ENCODE measurements at places on chromosomes 7 and 10. TPM values are rescaled to one million over a fixed set of nuclear protein-coding genes. Genes with fewer than 3 reads are reported as not detected.

CYTH3 gene
- 5.4 TPM for total RNA-seq

HYCC1 gene
- 47.1 TPM for total RNA-seq

NKX6-2 gene
- total RNA-seq: not detected

FAM25C gene
- not detected for total RNA-seq

VWC2 gene
- not detected for total RNA-seq

DUSP5 gene
- 311 TPM for total RNA-seq

NRG3 gene
- total RNA-seq: not detected

HTRA1 gene
- total RNA-seq: not detected

ACSM6 gene
- total RNA-seq: not detected

AKR1C8 gene
- total RNA-seq: 1.3 TPM

SRRM3 gene
- not detected for total RNA-seq

PRDX3 gene
- 137 TPM for total RNA-seq

STEAP1 gene
- total RNA-seq: 37.2 TPM

GRID2IP gene
- 0.29 TPM for total RNA-seq

ATG9B gene
- 2.7 TPM for total RNA-seq

SAP25 gene
- total RNA-seq: 25.2 TPM

SLC26A5 gene
- not detected for total RNA-seq

TFR2 gene
- total RNA-seq: 10.1 TPM

PDE6C gene
- total RNA-seq: not detected

DNA sequence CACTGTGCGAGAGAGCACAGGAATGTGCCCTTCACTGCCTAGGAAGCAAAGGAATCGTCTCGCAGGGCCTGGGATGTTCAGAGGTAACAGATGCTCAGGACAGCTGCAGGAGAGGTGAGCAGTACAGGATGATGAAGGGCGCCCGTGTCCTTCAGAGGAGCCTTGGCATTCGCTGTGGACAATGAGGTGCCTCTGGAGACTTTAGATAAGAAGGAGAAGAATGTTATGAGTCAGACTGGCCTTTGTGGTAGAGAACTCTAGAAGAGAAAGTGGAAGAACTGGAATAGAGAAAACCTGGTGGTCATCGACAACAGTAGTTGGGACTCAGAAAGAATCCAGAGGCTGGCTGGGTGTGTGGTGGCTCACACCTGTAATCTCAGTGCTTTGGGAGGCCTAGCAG lies 64.4 kb upstream of the LEP start:
- peak; percentile 48 for DNase-seq

GRCh38 chr7:145313551-145313950 lies 477.7 kb upstream of the TPK1 start:
- DNase-seq: no peak

GRCh38 chr10:80530251-80530650 lies 7.5 kb upstream of the SH2D4B start:
- no peak for DNase-seq

- peak; percentile 28 for DNase-seq
Measured at GRCh38 chr10:126895214-126895781, 9.9 kb upstream of the DOCK1 start.

GRCh38 chr10:84008878-84009277 lies 130.4 kb upstream of the GHITM start:
- no peak for DNase-seq

- no peak for DNase-seq
Measured at GRCh38 chr10:8726779-8727084, 672.2 kb downstream of the GATA3 start.

- DNase-seq: no peak
Measured at GRCh38 chr7:41628901-41629300, 74.0 kb downstream of the INHBA start.

DNA sequence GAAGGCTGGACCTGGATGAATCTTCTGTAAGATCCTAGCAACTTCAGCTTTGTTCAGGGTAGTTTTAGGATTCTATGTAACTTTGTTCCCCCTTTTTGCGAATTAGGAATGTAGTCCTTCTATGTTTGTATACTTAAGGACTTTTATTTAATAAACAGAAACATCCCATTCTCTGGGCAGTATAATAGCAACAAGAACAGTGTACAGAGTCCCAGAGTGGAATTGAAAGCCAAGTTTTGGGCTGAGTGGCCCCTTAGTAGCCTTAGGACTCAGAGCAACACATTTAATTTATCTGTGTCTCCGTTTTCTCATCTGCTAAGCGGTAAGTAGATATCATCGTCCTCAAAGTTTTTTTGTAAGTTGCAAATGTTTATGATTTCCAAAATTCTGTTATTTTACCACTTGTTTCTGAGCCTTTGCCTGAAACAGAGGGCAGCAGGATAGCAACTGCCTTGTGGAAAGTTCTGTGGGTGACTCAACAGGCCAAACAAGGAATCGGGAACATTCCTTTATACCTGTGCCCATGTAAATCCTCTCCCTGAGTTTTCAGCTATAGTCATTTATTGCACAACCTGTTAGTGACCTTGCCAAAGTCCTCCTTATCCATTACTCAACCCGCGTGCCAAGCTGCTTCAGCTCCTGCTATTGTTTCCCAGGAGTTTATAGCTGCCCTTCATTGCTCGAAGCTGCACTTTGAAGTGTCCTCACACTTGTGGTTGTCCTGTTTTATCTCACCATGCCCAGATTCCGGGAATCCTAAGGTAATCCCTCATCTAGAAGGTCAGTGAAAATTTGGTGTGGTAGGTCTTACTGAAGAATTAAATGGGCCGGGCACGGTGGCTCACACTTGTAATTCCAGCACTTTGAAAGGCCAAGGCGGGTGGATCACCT lies 199.1 kb upstream of the AHR start:
- DNase-seq: no peak

GRCh38 chr10:96401036-96401435 lies 42.2 kb upstream of the OPALIN start:
- DNase-seq: no peak

DNA sequence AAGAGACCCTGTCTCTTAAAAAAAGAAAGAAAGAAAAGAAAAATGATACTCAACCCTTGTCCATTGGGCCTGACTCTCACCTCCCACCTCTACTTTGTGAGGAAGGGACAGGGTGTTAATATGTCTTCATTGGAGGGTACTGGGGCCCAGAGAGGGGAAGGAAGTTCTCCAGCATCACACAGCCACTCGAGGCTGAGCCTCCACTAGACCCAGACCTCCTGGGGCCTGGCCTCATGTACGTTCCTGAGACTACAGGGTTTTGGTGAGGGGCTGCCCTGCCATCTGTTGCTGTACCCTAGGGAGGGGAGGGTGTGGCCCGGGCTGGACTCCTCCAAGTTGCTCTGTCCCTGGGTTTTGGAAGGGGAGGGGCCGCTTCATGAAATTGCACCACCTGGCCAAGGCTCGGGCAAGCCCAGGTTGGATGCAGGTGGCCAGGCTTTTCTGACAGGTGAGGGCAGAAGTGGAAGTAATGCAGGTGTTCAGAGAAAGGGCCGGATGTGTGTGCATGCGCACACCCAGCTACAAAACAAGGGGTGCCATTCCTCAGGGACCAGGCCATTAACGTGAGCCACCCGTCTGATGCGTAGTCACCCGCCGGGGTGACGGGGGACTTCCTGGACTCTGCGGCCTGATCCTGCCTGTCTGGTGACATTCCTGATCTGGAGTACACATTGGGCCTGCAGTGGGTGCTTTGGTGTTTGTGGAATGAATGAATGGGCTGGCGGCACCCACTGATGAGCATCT lies 21.7 kb downstream of the GTF2IRD1 start:
- DNase-seq: no peak

DNA sequence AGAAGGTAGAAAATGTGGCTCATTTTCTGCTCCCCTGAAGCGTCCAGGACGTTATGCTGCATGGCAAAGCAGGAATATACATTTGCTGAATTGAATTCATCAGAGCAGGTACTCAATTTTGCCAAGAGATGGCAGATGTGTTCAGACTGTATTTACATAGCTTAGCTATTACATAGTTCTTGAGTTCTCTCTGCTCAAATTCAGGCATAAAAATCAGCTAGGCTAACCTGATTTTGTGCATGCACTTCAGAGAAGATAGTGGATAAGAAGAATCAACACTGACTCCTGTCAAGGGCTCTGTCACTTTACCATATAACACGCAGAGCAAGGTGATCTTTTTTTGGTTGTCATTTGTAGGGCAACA lies 209.2 kb upstream of the FAM3C start:
- no peak for DNase-seq

DNA sequence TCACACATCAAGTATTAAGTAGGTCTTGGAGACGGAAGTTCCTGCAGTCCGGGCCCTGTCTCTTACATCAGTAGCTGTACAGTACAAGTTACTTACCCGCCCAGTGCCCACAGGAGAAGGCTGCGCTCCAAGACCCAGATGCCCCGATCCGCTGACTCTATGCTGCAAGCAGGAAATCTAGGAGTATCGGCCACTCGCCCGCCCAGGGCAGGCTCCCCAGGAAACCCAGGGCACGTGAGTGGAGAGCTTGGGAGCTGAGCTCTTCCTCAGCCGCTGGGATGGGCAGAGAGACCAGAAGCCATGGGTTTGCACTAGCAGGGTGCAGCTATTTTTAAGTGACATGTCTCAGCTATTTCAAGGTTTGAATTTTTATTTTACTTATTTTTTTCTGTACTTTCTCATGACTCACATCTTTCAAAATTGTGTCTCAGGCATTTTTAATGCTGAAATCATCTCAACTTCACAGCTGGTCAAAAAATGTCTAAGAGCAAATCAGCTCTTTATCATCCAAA lies 1.9 kb upstream of the GPER1 start:
- no peak for DNase-seq

DNA sequence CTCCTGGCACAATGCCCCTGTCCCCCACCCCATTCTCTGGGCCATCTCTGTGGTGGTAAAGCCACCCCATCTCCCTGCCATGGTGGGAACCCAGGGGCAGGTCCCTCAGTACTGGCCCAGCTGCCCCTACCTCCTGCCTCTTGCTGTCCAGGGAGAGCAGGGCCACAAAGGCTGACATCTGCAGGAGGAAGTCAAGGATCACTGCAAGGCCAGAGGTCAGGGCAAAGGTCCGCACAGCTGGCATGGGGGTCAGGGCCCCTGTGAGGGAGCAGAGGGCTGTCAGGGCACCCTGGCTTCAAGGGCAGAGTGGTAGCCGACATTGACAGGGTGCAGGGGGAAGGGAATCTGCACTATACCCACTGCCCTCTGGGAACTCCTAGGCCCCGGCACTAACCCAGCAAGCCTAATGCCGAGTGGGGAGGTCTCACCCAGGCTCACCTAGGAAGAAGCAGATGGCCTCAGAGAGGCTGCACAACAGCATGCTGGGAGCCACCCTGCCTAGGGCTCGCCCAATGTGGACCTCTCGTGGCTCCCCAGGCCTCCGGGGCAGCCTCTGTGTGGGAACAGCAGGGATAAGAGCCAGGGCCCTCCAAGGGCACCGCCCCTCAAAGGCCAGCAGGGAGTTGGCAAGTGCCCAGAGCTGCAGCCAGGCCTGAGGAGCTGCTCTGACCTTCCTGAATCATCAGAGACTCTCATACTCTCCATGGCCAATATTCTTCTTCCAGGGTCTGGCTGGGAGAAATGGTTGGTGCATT lies 7.7 kb downstream of the NPC1L1 start:
- no peak for DNase-seq

- no peak for DNase-seq
Measured at GRCh38 chr7:26638140-26638539, 226.2 kb downstream of the SKAP2 start.

- no peak for DNase-seq
Measured at GRCh38 chr7:116384936-116385635, 114.5 kb upstream of the CAV2 start.

- DNase-seq: no peak
Measured at GRCh38 chr10:110818311-110819256, 53.1 kb upstream of the PDCD4 start.

- peak; percentile 45 for DNase-seq
Measured at GRCh38 chr10:132877473-132877872, 64.9 kb downstream of the CFAP46 start.

DNA sequence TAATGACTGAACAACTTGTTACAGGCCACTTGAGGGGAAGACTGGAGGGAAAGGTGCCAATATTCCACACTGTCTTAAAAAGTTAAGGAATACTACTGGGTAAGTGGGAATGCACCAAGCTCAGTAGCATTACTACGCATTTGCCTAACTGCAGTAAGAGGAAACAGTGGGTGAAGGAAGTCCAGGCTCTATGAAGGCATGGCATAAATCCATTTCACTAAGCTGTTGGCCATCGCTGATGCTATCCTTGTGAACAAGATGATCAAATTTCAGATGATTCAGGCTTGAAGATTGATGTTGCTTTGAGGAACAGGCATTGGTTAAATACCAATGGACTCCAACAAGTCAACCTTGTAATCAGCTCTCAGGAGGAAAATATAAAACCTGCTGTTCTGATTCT lies 44.2 kb upstream of the TES start:
- DNase-seq: no peak

GRCh38 chr10:13779748-13780147 lies 193.0 kb downstream of the PRPF18 start:
- no peak for DNase-seq

DNA sequence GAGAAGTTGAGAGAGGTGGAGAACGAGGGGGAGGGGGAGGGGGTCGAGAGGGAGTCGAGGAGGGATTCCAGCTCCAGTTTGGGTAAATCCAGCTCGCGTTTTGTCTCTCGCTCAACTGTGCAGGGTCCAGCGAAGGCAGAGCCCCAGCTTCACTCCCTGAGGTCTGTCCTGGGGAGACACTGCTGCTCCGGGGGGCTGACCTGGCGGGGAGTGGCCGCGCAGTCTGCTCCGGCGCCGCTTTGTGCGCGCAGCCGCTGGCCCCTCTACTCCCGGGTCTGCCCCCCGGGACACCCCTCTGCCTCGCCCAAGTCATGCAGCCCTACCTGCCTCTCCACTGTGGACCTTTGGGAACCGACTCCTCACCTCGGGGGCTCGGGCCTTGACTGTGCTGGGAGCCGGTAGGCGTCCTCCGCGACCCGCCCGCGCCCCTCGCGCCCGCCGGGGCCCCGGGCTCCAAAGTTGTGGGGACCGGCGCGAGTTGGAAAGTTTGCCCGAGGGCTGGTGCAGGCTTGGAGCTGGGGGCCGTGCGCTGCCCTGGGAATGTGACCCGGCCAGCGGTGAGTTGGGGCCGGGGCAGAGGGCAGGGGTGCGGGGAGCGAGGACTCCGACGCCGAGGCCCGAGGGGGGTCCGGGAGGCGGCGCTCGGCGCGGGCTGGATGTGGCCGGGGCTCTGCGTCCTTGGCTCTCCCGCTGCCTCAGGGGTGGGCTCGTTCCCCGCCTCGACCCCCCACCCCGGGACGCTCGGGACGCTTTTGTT lies at the start of gene TET1:
Gene TET1, plus strand, starts transcription at position 152 of the 757 bp plus-strand sequence. CDS start 12,002 bp downstream, outside the sequence.
- no peak for DNase-seq

GRCh38 chr10:62109587-62110293 lies 158.9 kb downstream of the RTKN2 start:
- DNase-seq: no peak

DNA sequence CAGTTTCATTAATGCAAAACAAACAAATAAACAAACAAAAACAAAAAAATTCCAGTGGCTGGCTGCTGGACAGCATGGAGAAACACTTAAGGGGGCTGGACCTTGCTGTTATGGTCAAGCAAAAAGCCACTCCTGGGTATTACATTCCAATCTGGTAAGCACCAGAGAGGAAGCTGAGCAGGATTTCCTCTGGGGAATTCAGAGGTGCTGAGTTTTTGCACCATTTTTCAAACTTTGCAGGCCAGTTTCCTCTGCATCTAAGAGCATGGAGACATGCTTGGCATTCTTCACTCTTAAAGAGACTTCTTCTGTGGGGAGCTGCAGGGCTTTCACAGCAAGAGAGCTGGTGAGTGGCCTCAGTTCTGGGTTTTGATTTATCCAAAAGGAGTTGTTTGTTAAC lies 84.5 kb downstream of the FZD1 start:
- DNase-seq: no peak
